CD4-positive, alpha-beta T cell treated with Interleukin-1 beta for 1 hour (primary cell): ENCODE measurements at places on chromosomes 5 and 9.

DNA sequence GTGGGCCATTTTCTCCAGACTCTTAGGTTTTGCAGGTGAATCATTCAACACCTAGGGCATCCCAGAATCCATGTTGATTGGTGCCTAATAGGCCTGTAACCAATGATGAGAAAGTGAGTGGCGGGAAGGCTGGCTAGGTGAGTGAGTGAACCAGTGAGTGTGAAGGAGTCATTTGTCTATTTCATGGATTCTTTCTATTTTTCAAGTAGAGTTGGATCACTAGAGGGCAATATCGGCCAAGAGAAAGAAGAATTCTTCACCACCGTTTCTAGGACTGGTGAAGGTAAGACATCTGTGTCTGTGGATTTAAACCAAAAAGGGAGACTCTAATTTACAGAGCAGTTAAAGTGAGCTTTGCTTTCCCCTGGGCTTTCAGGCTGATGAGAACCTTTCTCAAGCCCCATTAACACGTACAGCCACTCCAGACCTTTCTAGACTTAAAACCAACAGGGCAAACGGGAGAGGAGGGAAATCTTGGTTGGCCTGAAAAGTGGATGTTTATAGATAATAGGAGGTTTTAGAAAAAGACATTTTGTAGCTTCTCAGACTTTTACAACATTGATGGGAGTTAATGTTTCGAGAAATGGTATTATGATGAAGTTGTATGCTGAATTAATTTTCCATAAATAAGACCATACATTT, 114.3 kb upstream of the IL12B start:
- DNase-seq: peak; percentile 52

- no peak for DNase-seq
Observed at GRCh38 chr5:144209361-144209760, 38.7 kb downstream of the KCTD16 start.

DNA sequence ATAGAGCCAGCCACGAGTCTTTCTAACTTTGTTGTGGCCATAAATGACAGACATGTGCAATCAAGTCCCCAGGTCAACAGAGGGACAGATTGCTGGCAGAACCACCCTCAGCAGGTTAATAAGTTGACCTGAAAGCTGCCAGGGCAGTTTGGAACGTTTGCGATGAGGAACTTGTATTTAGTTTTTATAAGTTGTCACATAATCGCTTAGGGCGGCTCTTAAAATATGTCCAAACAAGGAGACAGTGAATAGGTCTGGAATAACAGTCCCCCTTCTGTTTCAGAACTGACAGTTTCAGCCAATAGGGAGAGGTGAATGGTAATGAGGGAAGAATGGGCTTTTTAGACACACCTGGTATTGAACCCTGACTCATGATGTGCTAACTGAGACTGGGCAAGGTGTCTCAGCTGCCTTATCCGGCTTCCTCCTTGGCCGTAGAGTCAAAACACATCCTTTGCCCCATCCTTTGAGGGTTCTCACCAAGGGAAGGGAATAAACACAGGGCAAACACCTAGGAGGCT, 33.6 kb upstream of the GABRP start:
- no peak for DNase-seq

DNA sequence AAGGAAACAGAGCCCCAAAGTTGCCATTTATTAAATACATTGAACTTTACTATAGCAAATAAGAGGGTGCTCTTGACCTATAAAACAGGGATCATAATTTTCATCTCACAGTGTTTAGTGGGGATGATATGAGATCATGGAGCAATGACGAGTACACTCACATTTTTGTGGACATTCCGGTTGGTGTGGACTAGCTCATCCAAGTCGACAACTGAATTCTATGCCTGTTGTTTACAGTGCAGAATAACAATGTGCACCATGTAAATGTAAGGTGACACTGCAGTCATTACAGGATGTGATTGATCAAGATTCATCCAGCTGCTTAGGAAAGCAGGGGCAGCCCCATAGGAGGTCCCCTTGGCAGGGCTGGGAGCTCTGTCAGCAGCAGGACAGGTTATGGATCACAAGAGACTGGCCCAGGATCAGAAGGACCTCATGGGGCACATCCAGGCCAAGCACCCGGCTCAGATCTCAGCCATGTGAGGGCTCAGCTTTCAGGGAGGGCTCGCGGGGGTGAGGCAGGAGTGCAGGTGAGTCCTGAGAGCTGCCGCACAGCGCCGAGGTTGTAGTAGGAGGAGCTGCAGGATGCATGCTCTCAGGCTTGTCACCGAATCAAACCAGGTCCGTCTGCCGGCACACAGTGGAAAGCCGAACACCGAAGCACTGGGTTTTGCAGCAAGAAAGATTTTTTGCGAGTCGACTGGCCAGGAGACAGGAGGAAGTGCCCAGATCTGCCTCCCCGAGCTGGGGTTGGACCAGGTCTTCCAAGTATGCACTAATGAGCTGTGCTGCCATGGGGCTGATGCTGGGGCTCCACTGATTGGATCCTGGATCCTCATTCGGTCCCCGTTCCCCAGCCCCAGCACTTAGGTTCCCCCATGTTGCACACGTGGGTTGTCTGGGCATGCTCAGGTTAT, 28.2 kb downstream of the MRPL36 start:
- no peak for DNase-seq

GRCh38 chr9:82081496-82081895, 92.9 kb downstream of the SPATA31D1 start:
- DNase-seq: no peak

GRCh38 chr5:111730659-111731382, 26.2 kb downstream of the NREP start:
- no peak for DNase-seq

DNA sequence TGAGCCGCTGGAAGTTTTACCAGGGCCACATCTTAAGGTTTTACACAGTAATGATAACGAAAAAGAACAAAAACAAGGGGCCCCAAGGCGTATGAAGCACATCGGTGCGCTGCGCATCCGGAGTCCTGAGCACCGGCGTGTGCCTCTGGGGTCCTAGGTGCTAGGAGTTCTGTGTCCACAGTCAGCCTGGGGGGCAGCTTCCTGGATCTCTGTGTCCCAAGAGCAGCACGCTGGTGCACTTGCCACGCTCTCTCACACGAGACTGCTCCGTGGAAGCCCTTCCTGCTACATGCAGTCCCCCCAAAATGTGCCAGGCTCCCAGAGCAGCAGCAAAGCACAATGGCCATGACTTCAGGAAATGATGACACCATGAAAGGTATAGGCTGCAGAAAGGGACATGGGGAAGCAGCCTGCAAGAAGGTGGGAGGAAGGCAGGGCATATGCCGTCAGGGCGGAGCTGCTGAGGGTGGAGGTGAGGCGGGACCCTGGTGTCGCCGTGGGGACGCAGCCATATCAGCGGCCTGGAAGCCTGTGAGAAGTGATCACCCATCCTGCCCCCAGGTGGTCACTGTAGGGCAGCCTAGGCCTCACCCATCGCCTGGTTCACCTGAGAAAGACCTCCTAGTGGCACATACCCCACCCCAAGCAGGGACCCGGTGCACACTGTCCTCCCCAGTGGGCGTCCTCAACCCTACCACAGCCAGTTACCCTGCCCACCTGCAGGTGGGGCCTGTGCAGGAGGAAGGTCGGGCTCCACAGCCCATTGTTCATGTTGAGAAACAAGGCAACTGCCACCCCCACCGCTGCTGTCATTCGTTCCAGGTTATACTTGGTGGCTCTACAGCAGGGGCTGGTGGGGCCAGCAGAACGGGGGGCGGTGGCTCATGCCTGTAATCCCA, 23.6 kb upstream of the SLC6A3 start:
- DNase-seq: no peak

GRCh38 chr9:19931098-19931890, 142.5 kb upstream of the SLC24A2 start:
- DNase-seq: no peak

- DNase-seq: no peak
Observed at GRCh38 chr5:68450245-68450852, 234.8 kb downstream of the PIK3R1 start.

- DNase-seq: no peak
Observed at GRCh38 chr5:169974121-169974770, 6.0 kb downstream of the INSYN2B start.

DNA sequence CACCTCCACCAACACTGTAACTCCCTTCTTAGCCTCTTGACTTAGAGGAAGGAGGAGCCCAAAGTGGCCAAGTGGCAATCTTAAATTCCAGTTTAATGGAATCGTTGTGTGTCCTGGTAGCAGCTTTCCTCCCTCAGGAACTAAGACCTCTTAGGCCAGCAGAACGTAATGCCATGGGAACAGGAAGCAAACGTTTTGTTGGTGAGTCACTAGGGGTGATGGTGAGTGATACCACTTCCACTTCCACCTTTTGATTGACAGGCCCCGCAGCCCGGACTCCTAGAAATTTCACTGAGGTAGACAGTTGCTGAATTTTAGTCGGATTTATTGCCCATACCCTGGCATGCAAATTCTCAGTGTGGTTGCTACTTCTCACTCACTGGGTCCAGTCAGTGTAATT, 94.2 kb upstream of the FBN2 start:
- DNase-seq: no peak

DNA sequence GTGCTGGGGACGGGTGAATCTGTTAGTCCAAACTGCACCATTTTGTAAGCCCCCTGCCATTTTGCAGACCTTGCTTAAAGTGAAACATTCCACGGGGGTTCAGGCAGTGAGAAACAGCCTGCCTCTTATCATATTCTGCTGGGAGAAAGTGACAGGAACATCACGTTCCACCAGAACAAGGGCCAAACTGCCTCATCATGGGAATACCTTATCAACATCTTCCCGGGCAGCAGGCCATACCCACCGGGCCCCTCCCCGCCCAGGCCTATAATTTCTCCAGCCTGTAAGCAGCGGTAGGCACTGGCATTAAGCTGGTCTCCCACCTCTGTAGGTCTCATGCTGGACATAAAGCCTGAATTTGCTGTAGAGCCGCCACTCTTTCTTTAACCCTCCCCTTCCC, 1.5 kb upstream of the CFAP77 start:
- no peak for DNase-seq

DNA sequence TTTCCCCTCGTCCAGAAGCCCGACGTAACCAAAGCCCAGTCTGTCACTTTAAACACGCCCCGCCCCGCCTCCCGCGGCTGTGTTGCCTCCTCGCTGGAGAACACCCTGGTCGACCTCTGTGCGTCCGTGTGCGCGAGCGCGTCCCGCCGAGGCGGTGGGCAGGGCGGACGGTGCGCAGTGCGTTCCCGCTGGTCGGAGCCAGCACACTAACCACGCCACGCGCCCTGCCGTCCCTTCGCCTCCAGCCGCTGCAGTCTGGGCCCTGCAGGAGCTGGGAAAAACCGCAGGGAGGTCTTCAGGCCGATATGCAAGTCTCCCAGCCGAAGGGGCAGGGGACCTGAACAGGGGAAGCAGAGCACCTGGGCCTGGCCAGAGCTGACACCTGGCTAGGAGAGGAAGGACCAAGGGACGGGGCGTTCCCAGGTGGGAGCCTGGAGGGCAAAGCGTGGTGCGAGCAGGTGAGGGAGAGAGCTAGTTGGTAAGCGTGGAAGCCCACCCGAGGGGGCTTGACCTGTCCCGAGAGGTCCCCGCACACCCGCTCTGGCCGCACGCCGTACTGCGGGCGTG, 1.3 kb upstream of the PHPT1 start:
- peak; percentile 75 for DNase-seq

DNA sequence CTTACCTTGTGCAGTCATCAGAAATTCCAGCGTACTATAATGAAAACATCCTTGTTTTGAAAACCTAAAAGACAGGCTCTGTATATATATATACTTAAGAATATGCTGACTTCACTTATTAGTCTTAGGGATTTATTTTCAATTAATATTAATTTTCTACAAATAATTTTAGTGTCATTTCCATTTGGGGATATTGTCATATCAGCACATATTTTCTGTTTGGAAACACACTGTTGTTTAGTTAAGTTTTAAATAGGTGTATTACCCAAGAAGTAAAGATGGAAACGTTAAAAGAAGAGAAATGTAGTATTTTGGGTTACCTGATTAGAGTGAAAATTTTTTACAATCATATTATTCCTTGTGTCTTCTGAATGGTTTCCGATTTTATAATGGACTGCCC, 131.4 kb downstream of the CDH6 start:
- no peak for DNase-seq

DNA sequence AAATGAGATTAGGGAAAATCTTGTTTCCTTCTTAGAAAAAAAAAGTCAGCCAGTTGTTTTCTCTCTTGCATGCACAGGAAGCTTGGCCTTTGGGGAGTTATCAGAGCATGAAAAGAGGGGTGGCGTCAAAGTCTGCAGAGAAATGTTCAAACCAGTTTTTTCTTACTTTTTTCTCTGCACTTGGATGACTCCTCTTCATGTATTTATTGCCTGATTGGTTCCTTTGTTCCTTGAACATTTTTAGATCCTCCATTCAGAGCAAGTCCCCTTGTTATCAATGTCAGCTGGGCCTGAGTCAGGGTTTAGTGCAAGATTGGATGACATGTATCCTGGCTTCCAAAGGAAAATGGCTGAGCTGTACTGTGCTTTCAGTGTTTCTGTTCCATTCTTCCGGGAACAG, 392.6 kb upstream of the BRINP1 start:
- DNase-seq: no peak

- DNase-seq: no peak
Observed at GRCh38 chr5:40385544-40385943, 294.2 kb upstream of the PTGER4 start.
